ENCODE measurements at places on chromosomes 2 and 18. TPM values are rescaled to one million over a fixed set of nuclear protein-coding genes. Genes with fewer than 3 reads are reported as not detected.
A peak's percentile ranks its signal among the peaks of the same experiment; 100 is the strongest.

Gene PARD3B
- total RNA-seq, result 0.76 TPM

Gene YES1
- total RNA-seq, result 22.8 TPM

Gene ALLC
- not detected for total RNA-seq

- H3K4me1 ChIP-seq, result no peaks in the 10 kb centered on the region
- H3K4me3 ChIP-seq, result no peak overlapping the region
- H3K27me3 ChIP-seq, result no peaks in the 10 kb centered on the region
- H3K27ac ChIP-seq, result no peak overlapping the region
- H3K36me3 ChIP-seq, result no peaks in the 10 kb centered on the region
These were observed 187.0 kb upstream of the COL3A1 start for GRCh38 chr2:188787021-188787657.

DNA sequence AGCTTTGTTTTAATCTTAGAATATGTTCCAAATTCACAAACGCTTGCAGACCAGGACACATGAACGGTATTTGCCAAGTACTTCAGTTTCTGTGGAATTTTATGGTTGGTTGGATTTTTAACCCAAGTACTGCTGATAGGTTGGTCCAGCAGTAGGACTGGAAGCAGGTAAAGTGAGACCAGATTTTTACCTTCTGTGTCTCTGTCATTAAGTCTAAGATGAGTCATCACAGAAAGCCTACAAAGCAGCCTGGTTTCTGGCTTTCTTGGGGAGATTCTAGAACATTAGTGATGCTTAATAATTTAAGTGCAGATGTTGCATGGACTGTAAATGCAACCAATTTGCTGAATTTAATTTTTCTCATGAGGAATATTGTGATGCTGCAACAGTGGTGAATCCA lies 100.5 kb downstream of the SCG2 start:
- no peaks in the 10 kb centered on the region for H3K36me3 ChIP-seq
- H3K4me1 ChIP-seq, result no peaks in the 10 kb centered on the region
- H3K27me3 ChIP-seq, result no peaks in the 10 kb centered on the region
- no peak overlapping the region for H3K4me3 ChIP-seq
- no peak for DNase-seq

DNA sequence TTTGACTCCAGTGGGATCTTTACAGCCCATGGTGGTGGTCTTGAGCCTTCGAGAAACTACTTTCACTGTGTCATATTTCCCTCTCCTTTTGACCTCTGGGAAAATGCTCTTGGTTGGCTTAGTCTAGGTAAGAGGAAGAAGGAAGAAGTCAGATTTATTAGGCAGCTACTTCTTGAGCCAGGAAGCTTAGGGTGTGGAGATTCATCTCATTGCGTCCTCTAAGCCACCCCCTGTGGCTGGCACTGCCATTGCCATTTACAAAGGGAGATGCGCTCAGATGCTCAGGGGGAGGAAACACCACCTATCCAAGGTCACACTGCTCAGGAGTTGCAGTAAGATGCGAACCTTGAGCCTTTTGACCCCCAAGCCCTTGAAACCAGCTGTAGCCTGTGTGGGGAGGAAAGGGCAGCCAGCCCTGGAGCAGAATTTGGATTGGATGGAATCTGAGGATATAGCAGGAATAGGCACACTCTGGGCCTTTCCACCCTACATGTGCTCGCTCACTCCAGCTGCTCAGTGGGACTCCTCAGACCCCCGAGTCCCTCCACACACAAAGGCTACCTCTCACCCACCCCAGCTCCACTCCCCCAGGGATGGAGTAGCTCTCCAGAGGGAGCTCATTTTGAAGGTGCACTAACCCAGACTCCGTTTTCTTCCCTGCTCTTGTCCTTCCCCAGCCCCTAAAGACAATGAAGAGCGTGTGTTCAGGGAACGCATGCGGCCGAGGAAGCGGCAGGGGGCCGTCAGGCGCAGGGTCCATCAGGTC lies 321.3 kb upstream of the EPAS1 start:
- no peak overlapping the region for H3K27ac ChIP-seq
- H3K27me3 ChIP-seq, result peaks cover 2% of the 10 kb centered on the region
- no peak for DNase-seq
- H3K4me1 ChIP-seq, result peaks cover 18% of the 10 kb centered on the region

- H3K4me1 ChIP-seq, result peaks cover 41% of the 10 kb centered on the region
- H3K27ac ChIP-seq, result peak overlapping the region; percentile 82
- no peaks in the 10 kb centered on the region for H3K27me3 ChIP-seq
- H3K36me3 ChIP-seq, result peaks cover 5% of the 10 kb centered on the region
- peak overlapping the region; percentile 43 for H3K4me3 ChIP-seq
These were observed 111.4 kb downstream of the NFATC1 start for GRCh38 chr18:79507076-79507545.

DNA sequence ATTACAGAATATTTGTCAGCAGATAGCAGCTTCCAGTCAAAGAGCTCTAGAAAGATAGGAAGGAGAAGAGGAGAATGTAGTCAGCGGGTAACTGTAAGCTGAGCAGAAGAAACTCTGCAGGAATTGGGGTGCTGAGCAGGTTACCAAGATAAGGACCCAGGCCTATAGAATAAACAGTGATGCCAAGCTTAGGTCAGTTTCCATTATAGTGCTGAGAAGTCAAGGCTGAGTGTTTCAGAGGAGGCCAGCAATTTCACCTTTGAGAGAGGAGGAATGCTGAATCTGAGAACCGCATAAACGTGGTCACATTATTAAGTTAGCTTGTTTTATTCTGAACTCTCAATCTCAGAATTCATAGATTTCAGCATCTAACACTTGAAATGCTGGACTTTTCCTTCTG lies 13.9 kb downstream of the NAB1 start:
- no peaks in the 10 kb centered on the region for H3K27me3 ChIP-seq
- DNase-seq, result no peak
- H3K4me3 ChIP-seq, result no peak overlapping the region
- no peak overlapping the region for H3K27ac ChIP-seq
- peaks cover 8% of the 10 kb centered on the region for H3K4me1 ChIP-seq
- peaks cover 48% of the 10 kb centered on the region for H3K36me3 ChIP-seq

DNA sequence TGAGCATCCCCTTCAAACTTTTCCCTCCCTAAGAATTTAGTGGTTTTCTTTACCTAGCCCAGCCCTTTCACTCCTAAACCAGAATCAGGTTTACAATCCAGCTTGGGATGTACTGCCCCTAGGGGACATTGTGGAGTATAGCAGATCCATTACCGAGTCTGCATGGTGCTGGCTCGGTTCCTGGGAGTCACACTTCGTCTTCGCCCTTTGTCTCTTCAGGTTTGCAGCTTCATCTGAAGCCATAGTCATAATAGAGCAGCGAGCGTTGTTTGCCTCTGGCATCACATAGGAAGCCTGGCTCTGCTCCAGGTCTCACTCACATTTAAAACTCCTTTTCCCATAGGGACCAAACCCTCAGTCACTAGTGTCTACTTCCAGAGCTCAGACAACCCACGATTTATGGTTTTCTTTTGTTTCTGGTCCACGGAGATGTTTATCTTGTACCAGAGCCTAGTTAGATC lies 16.8 kb upstream of the LYPD6 start:
- H3K36me3 ChIP-seq, result no peaks in the 10 kb centered on the region
- no peak overlapping the region for H3K27ac ChIP-seq
- peaks cover 3% of the 10 kb centered on the region for H3K27me3 ChIP-seq
- no peaks in the 10 kb centered on the region for H3K4me1 ChIP-seq
- H3K4me3 ChIP-seq, result no peak overlapping the region

GRCh38 chr2:224517963-224518362 lies 67.2 kb downstream of the CUL3 start:
- peaks cover 23% of the 10 kb centered on the region for H3K36me3 ChIP-seq
- no peak for DNase-seq
- H3K4me1 ChIP-seq, result peaks cover 24% of the 10 kb centered on the region
- no peak overlapping the region for H3K4me3 ChIP-seq
- H3K27ac ChIP-seq, result no peak overlapping the region

DNA sequence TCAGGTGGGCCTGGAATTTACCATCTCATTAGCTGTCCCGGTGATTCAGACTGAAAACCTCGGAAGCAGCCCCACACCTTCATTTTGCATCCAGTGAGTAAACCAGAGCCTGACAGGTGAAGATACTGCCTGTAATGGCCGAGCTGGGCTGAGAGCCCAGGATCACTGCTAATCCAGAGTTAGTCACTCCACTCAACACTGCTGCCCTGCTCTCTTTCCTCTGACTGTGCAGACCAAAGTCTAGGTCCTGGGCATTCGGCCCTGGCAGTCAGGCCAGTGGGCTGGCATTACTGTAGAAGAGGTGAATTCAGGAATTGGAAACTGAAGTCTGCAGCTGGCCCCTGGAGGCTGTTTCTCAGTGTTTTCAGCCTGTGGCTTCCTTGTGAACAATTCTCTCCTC lies 44.3 kb downstream of the TMEM17 start:
- no peak overlapping the region for H3K4me3 ChIP-seq
- peaks cover 3% of the 10 kb centered on the region for H3K27me3 ChIP-seq
- peaks cover 2% of the 10 kb centered on the region for H3K4me1 ChIP-seq
- DNase-seq, result no peak

DNA sequence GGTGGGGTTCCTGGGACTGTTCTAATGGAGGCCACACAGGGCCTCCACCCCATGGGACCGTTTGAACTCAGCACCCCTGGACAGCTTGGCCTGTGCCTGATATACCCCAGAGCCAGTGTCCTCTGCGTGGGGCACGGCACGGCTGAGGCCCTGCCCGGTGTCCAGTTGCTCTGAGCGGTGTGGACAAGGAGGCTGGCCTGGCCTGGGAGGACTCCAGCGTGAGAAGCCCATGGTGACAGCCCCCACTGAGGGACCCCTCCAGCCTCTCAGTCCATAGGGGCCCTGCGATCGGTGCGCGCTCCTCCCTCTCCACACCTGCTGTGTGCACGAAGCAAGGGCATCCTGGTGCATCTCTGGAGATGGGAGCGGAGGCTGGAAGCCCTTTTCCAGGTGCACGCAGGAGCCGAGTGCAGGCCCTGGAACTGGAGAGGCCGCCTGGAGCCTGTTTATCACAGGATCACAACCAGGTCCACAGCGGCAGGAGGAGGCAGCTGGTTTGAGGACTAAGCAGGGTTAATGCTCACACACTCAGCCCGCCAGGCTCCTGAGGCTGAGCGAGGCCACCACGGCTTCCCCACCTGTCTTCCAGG lies 120.2 kb downstream of the PTGR3 start:
- H3K4me3 ChIP-seq, result no peak overlapping the region
- H3K27me3 ChIP-seq, result no peaks in the 10 kb centered on the region
- no peaks in the 10 kb centered on the region for H3K4me1 ChIP-seq
- no peak for DNase-seq

- H3K4me3 ChIP-seq, result no peak overlapping the region
- H3K27me3 ChIP-seq, result no peaks in the 10 kb centered on the region
- no peak for DNase-seq
- H3K36me3 ChIP-seq, result peaks cover 81% of the 10 kb centered on the region
- H3K27ac ChIP-seq, result no peak overlapping the region
These were observed 71.9 kb upstream of the NFU1 start for GRCh38 chr2:69509011-69509749.

GRCh38 chr2:185316383-185316782 lies 422.2 kb upstream of the FSIP2 start:
- H3K27me3 ChIP-seq, result no peaks in the 10 kb centered on the region
- DNase-seq, result no peak
- no peak overlapping the region for H3K27ac ChIP-seq
- H3K4me1 ChIP-seq, result no peaks in the 10 kb centered on the region
- no peaks in the 10 kb centered on the region for H3K36me3 ChIP-seq
- H3K4me3 ChIP-seq, result no peak overlapping the region

- peaks cover 21% of the 10 kb centered on the region for H3K4me1 ChIP-seq
- no peak for DNase-seq
- H3K27me3 ChIP-seq, result peaks cover 3% of the 10 kb centered on the region
These were observed 39.9 kb downstream of the CYRIA start for GRCh38 chr2:16625759-16626158.

- peak overlapping the region; percentile 82 for H3K27ac ChIP-seq
- peaks cover 28% of the 10 kb centered on the region for H3K36me3 ChIP-seq
- no peaks in the 10 kb centered on the region for H3K27me3 ChIP-seq
- peak overlapping the region; percentile 10 for H3K4me3 ChIP-seq
- DNase-seq, result no peak
These were observed 168.6 kb downstream of the HDAC4 start for GRCh38 chr2:239232195-239232578.

GRCh38 chr2:164935118-164936101 lies 19.9 kb downstream of the SLC38A11 start:
- no peak for DNase-seq
- H3K4me3 ChIP-seq, result no peak overlapping the region
- H3K36me3 ChIP-seq, result no peaks in the 10 kb centered on the region
- no peaks in the 10 kb centered on the region for H3K4me1 ChIP-seq
- H3K27me3 ChIP-seq, result peaks cover 2% of the 10 kb centered on the region

All from activated CD8-positive, alpha-beta T cell treated with anti-CD3 and anti-CD28 coated beads, Interleukin-2, amount 10 ng/mL, durations not matched to agents 7 days and 5 days (primary cell).